ENCODE measurements at places on chromosomes 6 and 20.

- no peak for DNase-seq
Observed at GRCh38 chr6:68040312-68040778, 594.7 kb upstream of the ADGRB3 start.

GRCh38 chr20:58233881-58234528 lies 5.6 kb upstream of the ANKRD60 start:
- no peak for DNase-seq

DNA sequence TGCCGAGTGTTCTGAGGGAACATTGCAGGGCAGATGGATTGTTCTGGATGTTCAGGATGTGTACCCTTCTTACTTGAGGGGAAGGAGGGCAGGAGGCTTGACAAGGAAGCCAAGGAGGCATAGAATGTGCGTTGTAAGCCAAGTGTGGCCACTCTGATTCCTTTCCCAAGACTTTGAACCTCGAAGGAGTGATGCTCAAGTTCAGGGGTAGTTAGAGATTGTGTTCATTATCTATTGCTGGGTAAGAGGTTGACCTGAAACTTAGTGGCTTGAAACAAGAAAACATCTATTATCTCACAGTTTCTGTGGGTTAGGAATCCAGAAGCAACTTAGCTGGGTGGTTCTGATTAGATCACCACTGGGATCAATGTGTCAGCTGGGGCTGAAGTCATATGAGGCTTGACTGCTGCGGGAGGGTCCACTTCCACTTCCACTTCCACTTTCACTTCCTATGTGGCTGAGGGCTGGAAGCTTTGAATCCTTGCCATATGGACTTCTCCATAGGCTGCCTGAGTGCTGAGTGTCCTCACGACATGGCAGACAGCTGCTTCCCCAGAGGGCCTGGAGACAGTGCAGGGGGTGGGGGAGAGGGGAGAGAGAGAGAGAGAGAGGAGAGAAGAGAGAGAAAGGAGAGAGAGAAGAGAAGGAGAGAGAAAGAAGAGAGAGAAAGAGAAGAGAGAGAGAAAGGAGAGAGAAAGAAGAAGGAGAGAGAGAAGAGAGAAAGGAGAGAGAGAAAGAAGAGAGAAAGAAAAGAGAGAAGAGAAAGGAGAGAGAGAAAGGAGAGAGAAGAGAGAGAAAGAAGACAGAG lies 6.9 kb upstream of the CD40 start:
- DNase-seq: no peak

- no peak for DNase-seq
Observed at GRCh38 chr6:129177801-129178200, 294.9 kb downstream of the LAMA2 start.

DNA sequence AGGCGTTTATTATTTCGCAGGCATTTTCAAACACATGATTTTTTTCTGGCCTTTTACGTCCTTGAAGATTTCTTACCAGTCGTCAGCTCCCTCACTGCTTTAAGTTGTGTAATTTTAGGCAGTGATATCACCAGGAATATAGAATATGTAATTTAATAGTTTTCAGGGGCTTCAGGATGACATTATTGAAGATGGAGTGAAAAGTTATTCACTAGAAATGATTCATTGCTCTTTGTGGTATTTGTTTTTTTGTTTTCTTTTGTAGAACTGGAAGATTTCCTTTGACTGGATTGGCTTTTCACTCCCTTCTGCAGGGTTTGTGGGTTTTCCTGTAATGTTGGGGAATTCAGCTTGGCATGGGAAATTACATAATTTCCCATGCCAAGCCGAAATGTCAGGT lies 2.0 kb downstream of the LRRC1 start:
- no peak for DNase-seq

DNA sequence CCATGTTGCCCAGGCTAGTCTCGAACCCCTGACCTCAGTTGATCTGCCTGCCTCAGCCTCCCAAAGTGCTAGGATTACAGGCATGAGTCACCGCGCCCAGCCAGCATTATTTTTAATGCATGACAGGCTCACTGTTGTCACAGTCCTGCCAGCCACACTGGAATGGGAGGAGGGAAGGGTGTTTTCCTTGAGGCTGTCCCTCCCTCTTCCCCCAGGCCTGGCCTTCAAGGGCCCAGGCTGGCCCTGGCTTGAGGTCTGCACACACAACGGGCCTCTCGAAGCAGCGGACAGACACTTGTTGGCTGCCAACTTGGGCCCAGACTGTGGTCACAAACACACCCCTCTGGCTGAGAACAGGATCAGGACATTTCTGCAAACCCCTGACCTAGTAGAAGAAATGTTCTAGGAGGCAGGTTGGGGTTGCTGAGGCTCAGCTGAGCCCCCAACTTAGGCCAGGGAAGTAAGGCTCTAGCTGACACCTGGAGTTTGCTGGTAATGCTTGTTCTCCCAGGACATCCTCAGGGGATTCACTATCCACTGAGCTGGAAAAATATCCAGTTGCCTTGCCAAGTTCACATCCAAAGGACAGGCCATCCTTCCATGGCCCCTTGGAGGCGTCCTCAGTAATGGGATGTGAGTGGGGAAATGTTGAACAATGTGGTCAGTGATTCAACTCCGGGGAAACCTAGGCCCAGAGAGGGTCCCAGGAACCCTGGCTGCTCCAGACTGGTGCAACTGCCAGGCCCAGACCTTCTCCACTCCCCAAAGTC lies 9.9 kb downstream of the SNTA1 start:
- no peak for DNase-seq

GRCh38 chr20:45934046-45934585 lies 367 bp upstream of the PCIF1 start:
- peak; percentile 17 for DNase-seq

DNA sequence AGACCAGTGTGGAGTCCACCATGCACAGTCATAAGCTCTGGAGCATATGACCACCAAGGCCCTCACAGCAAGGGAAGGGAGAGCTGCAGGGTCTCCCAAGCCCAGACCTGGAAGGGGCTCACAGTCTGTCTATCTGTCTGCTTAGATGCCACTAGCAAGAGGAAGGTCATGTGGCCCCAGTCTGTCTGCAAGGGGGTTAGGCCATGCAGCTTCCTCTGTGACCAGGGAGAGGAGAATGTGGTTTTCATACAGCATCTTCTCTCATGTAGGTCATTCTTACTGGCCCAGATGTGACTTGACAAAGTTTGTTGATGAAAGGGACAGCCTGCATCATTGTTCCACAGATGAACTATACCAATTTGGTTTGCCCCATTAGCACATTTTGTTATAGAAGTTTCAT lies 260.8 kb downstream of the FARS2 start:
- no peak for DNase-seq

DNA sequence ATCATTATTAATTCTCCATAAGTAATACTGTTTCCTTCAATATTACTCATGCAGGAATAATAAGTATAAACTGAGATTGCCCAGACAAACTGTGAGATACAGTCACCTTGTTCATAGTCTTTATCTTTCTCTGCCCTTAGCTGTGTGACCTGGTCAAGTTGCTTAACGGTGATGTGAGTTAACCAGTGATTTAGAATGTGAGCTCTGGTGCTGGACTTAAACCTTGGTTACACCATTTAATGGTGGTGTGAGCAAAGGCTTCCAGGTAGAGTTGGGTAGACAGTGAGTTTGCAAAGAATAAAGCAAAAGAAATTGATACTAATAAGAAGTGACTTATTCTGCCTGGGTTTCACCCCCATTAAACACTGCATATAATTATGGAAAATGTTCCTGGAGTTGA lies 86.2 kb upstream of the DEFB112 start:
- no peak for DNase-seq

- no peak for DNase-seq
Observed at GRCh38 chr20:50328996-50329898, 138.6 kb downstream of the CEBPB start.

GRCh38 chr6:15401769-15402250 lies 155.9 kb downstream of the JARID2 start:
- DNase-seq: no peak

DNA sequence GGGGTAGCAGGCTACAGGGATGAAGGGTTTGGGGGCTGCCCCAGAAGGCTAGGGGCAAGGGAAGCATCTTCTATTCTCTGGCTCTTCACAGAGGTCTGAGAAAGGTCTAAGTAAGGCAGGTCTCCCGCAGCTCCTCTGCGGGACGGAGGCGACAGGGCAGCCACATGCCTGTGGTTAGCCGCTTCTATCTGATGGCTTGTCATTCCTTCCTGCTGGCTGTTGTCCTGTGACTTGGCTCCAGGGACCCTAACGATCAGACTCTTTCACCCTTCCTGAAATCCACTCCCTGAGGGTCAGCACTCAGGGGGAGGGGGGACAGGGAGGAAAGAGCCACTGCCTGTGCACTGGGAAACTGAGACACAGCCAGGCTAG lies 673 bp downstream of the CST7 start:
- no peak for DNase-seq

- DNase-seq: no peak
Observed at GRCh38 chr20:62525014-62525413, 49.2 kb upstream of the GATA5 start.

DNA sequence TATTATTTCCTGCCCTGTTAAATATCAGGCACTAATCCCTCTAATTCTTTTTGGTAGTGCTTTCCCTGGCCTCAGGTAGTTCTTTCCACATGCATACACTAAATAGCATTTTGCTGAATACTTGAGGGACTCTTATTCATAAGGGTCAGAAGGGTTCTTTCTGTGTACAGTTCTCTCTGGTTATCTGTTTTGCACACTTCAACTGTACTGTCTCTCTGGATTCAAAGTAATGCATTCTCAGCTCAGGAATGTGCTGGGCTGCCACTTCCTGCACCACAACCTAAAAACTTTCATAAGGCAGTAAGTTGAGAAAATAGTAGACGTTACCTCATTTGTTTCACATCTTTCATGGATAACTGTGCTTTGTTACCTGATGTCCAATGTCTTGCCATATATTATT lies 32.1 kb downstream of the C6orf141 start:
- no peak for DNase-seq

DNA sequence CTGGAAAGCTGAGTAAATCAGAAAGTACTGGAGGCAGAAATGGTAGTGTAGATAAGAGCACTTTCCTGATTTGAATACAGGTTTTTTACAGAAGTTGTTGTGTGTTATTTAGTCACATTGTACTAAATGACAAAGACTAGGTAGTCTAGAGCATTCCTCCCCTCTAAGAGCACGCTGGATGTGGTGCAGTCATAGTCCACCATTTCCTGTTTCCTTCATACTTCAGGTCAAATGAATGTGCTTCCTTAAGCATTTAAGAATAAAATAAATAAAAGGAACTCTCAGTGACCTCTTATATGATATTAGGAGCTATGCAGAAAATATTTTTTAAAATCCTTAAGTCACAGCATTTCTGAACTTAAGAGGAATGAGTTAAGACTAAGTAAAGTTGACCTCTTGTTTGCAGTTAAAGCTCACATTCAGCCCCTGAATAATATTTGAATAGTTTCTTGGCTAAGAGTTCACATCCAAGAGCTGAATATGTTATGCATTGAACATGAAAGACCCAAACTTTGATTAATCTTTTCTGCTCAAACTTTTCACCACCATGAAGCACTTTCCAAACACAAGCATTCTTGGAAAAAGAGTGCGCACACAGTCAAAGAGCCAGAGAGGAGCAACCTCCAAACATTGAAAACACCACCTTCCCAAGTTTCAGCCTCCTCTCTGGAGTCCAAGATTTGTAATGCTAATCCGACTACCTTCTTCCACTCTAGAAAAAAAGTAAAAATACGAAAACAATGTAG lies 53.4 kb upstream of the TMEM30A start:
- DNase-seq: no peak

- no peak for DNase-seq
Observed at GRCh38 chr20:32189123-32189410, 18.5 kb downstream of the PLAGL2 start.

GRCh38 chr6:7048894-7049293 lies 58.9 kb upstream of the RREB1 start:
- no peak for DNase-seq

DNA sequence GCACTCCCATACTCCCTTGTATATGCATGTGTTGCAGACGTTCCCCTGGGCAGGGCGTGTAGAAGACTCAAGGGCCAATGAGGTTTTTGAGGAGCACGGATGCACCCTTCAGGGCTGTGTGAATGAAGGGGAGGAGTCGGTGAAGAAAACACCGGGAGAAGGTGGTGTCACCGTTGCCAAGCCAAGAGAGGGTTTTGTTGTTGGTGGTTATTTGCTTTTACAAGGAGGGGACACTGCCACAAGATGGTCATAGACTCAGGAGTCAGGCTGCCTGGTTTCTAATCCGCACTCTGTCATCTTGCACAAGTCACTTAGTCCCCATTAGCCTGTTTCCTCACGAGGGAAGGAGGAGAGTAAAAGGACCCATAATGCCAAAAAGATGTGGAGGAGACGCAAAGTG lies 124.0 kb downstream of the PXDC1 start:
- no peak for DNase-seq

DNA sequence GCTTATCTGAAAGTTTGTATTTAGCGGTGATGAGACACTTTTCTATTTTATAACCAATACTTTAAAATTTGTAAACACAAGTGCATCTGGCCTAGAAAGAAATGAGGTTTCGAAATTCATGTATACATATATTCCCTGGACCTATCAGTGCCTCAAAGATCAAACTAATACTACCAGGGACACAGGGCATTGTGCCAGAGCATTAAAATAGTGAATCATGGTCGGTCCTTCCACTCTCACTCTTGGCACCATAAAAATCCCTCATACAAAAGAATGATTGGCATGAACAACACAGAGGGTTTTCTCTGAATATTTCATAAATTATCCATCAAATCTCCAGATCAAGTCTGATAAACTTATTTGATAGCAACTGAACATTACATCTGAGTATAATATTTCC lies 62.0 kb downstream of the MMUT start:
- DNase-seq: no peak

DNA sequence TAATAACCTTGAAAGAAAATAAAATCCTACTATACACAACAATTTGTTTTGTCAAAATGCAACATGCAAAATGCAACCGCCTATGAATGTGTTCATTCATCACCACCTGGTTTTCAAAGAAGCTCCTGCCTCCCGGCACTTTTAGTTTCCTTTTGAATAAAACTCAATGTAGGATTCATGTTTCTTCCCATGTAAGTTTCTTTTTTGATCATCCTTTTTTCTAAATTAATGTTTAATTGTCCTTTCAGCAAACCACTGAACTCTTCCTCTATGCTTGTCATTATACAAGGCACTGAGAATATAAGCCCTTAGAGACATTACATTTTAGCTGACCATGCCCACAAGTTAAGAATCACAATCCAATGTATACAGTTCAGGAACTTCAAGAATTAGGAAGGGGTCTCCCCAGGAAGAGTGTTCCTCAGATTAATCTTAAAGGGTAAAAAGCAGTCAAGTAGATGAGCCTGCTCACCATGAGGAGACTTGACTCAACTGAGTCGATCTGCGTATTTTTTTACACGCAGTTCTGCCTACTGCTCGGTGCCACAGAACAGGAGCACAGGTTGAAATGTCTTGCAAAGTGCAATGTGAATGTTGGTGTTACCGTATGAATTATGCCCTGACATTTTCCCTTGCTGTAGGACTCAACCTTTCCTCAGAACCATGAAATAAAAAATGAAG lies 7.2 kb upstream of the THEMIS start:
- no peak for DNase-seq

GRCh38 chr6:150167479-150167873 lies 24.6 kb downstream of the PPP1R14C start:
- no peak for DNase-seq

All from stimulated activated CD8-positive, alpha-beta memory T cell treated with anti-CD3 and anti-CD28 coated beads, Interleukin-4, amount 100 ng/mL, for 1 hour (primary cell).